ENCODE measurements at places on chromosomes 6 and 20.

DNA sequence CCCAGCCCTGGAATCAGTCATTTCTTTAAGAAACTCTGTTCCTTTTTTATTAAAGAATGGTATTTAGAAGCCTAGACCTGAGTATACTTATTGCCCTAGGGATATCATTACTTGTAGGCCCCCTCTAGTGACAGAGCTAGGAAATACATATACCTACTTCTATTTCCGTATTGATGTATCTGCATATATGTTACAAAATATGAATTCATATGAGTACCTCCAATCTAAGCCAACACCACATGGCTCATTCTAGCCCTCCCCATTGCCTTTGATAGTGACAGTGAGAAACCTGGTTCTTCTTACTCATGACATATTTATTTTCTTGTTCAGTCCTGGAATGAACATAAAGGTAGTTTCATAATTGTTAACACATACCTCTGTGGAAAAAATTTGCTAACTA lies 137.2 kb downstream of the FARS2 start:
- DNase-seq, result no peak

- DNase-seq, result no peak
Observed at GRCh38 chr20:24587384-24588046, 118.1 kb downstream of the SYNDIG1 start.

GRCh38 chr6:108168090-108168463 lies 2.3 kb downstream of the NR2E1 start:
- no peak for DNase-seq

DNA sequence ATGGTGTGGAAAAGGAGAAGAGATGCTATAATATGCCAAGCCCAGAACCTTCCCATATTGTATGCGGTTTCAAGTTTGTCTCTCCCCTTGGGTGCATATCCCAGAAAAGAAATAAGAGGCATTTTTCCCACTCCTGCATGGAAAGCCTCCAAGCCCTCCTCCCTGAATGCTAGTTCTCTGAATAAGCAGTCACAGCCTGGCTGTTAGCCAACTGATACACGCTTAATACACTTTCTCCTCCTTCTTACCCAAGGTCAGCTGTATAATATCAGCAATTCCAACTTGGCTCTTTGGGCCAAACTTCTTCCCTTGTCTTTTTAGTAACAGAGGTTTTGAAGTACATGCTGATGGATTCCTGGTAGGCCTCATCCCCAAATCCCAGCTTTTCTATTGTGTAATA lies 440.1 kb downstream of the EPHA7 start:
- DNase-seq, result no peak

- DNase-seq, result no peak
Observed at GRCh38 chr20:33761698-33762250, 30.0 kb downstream of the ZNF341 start.

DNA sequence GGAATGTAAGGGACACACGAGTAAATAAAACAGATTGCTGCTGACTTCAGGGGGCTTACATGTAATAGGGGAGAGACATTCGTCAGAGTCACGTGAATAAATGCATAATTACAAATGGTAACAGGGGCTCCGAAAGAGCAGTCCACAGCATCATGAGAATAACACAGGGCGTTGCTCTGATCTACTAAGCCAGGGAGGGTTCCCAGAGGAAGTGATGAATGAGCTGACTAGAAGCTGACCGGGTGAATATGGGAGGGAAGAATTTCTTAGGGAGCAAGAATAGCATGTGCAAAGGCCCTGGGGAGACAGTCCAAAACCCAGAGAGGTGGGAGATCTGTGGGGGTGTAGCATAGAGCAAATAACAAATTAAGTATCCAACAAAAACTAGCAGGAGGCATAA lies 2.4 kb downstream of the BPI start:
- no peak for DNase-seq

GRCh38 chr6:125392682-125393081 lies 90.9 kb upstream of the HDDC2 start:
- DNase-seq, result no peak

GRCh38 chr6:44699851-44700250 lies 312.3 kb downstream of the CDC5L start:
- DNase-seq, result no peak

DNA sequence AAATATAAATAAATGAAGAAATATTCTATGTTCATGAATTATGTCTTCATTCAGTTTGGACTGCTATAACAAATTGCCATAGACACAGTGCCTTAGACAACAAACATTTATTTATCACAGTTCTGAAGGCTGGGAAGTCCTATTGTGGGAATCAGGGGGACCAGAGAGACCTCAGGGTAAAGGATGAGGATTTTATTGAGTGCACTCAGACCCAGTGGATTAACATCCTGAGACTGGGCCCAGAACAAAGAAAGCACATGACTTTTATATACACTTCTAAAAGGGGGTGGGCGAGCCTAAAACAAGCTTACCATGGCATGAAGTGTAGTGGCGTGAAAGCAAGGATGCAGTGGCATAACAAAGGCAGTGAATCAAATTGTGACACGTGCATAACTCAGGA lies 26.9 kb upstream of the CBLN4 start:
- DNase-seq, result no peak

- no peak for DNase-seq
Observed at GRCh38 chr6:19322691-19323485, 514.3 kb upstream of the ID4 start.

DNA sequence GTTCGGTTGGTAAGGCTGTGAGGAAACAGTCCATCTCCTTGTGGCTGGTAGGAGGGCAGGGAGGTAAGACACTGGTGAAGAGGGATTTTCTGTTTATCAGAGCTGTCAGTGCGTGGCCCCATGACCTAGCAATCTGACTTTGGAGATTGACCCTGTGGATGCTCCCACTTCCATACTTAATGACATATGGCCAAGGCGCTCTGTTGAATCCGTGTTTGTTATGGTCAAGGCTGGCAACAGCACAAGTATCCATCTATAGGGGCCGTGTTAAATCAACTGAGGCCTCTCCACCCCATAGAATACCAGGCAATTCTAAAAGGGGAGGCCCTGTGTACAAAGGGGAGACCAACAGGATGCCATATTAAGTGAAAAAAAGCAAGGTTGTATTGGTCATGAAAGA lies 25.6 kb upstream of the FOXC1 start:
- no peak for DNase-seq

GRCh38 chr6:129633529-129633928 lies 76.4 kb downstream of the ARHGAP18 start:
- no peak for DNase-seq

- DNase-seq, result no peak
Observed at GRCh38 chr6:38153076-38153797, 333.7 kb downstream of the ZFAND3 start.

DNA sequence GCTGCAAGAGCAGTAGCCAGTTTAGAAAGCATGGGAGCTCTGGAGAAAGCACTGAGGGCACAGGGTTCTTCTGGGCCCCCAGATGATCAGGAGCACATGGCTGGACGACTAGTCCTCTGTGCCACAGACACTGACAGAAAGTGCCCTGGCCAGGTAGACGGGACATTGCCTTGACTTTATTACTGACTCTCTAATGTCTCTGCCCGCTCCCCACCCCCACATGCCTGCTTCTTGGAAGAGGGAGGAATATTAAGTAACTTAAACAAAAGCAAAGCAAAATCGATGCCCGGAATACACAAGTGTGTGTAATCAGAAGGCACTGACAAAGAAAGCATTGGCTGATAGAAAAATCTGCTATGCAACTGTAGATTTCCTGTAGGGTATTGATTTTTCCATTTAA lies 99.3 kb downstream of the SOBP start:
- no peak for DNase-seq

All from stimulated activated CD4-positive, alpha-beta T cell treated with anti-CD3 and anti-CD28 coated beads, Interleukin-4, amount 100 ng/mL, for 4 hours (primary cell).